ENCODE measurements at places on chromosomes 11 and 22.

GRCh38 chr11:108895579-108896480, 231.0 kb downstream of the DDX10 start:
- DNase-seq: no peak

DNA sequence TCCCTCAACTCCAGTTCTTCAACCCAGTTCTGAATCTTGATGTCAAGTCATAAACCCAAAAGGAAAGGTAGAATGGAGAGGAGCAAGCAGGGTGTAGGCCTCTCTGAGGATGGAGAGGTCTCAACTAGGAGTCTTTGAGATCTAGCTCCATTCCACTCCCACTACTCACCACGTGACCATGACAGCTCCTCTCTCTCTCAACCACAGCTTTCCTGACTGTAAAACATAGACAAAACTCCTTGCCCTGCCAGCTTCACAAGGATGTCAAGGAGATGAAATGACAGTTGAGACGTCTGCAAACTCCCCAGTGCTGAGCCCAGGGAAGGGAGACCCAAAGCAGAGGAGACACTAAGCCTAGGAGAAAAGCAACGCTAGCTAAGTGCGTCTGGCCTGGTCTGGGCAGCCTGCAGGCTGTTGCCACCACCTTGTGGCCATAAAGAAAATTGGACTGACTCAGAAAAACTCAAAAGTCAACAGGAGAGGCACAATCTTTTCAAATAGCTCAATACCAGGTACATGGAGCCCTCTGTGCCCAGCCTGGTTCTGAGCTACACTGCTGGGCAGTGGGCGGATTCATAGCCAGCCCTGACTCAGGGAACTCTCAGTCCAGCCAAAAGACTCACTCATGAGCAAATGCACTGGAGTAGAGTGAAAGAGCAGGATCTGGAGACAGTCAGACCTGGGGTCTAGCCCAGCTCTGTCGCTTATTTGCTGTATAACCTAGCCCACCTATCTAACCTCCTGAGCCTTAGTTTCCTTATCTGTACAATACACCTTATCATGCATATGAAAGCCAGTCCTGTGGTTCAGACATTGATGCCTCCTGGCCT, 3.4 kb downstream of the CLPB start:
- DNase-seq: no peak

GRCh38 chr11:103257360-103257759, 148.1 kb downstream of the DYNC2H1 start:
- DNase-seq: no peak

DNA sequence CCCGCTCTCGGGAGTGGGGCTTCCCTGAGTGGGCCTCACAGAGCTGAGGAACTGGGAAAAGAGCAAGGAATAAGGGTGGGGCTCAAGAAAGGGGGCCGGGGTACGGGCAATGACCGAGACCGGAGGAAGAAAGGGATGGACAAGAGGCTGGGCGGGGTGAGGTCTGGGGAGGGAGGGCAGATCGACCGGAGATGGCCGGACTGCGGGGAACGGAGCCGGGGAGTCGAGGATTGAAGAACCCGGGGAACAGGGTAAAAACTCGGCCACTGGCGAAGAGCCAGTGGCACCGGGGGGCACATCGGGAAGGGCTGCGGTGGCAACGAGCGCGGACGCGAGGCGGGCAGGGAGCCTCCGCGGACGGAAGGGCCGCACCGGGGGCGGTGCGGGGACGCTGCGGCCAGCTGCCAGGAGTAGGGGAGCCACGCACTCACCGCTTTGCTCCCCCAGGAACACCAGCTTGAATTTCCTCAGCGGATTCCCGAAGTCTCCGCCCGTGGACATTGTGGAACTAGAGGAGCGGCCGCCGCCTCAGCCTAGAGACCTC, 667 bp downstream of the RAB6A start:
- DNase-seq: peak; percentile 8

DNA sequence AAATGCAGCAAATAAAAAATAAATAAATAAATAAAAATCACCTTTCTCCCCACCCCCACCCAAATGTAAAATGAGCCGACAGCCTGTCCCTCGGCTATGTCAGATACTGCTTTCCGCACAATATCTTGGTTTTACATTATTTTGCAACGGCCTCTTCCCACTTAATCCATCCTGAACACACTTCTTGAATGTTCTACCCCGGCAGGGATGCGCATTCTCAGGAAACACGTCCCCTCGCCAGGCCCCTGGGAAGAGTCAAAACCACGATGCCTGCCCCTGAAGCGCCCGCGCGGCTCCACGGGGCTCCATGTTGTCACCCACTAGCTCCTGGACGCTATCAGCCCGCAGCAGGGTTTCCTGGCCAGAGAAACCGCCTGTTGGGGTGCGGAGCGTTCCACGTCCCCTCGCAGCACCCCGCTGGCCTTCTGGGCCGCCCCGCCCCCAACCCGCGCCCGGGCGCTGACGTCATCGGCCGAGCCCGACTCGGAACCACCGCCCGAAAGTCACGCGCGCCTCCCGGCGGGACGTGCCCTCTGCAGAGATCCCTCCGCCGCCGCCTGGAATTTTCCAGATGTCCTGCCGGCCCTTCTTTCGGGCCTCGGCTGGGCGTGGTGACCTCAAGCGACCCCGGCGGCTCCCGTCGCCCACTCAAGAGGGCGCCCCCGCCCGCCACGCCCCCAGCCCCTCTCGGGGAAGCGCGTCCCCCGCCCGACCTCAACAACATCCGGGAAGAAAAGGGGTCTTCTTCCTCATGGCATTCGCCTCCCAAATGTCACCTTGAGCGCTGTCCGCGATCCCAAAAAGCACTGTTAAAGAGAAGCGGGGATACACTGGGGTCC, 585 bp upstream of the NEAT1 start:
- peak; percentile 97 for DNase-seq

DNA sequence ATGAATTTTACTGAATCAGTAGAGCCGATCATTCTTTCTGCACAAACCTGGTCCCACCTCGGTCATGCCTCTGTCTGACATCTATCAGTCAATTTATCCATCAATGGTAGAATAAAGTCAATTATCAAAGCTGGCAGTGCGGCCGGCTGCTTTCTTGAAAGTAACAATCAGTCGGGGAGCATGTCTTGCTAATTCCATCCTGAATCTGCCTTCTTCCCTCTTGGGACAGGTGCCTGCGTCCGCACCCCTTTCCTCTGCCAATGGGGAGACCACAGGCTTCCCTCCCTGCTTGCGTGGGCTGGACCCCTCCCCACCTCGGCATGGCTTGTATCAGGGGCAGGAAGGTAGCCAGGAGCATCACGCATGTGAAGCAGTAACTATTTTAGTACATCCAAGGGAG, 962.9 kb downstream of the BRD1 start:
- no peak for DNase-seq

DNA sequence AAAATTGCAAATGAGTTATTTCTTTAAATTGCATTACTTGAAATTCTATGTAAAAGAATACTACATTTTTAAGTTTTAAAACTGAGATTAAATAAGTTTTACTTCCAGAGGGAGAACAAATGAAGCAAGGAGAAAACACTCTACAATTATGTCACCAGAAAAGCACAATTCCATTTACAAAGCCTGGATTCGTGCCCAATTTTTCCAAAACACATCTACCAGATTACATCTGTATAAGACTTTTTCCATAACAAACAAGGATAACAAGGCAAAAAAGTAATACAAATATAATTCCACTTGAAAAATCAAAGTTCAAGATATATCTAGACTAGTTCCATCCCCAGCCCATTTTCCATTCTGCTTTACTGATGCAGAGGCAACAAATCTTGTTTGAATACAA, 40.5 kb downstream of the MTMR2 start:
- DNase-seq: no peak

- no peak for DNase-seq
These were observed 38.5 kb upstream of the APLNR start for GRCh38 chr11:57275582-57275981.

DNA sequence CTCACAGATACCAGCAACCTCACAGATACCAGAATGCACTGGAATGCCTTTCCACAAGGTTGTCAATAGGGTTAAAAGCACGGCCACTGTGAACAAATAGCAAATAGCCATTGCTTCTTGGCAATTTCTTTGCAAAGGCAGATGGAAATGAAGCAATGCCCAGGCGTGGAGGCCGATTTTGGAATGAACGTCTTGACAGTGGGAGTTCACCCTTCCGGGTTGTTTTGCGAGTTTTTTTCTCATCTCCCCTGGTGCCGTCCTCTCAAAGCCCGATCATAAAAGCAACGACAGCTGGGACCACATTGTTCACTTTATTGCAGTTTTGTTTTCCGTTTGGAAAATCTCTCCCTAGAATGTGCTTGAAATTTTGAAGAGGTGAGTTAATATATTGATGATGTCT, 38.0 kb upstream of the CD82 start:
- no peak for DNase-seq

DNA sequence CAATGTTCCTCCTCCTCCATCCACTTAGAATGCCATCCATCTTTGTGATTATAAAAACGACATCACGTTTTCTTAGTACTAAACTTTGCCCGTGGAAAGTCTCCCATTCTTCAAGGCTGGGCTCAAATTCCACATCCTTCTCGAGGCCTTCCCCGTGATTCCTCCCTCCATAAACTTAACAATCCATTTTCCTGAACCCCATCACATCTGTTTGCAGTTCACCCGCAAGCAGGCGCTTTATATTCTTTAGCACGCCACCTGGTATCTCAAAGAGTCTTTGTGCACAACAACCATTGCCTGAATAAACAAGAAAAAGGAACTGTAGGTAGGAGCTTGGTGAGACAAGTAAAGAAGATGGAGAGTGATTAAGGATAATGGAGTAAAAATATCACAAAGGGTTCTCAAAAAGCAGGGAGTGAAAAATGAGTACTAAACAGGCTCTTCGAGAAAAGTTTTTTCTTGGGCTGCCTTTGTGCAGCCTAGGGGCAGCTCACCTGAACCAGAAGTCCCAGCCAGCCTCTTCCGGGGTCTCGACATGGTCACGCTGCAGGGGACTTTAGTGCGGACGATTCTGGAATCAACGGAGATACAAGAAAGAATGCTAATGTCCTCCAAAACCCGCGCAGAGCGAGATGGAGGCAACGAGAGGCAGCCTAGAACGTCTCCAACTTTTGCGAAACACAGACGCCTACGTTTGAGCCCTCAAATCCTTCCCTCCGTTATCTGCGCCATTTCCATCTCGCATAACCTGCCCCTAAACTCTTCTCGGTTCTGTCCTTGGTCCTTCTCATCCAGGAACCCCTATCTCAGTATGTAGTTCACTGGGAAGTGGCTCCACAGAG, 585 bp downstream of the THYN1 start:
- DNase-seq: no peak

- no peak for DNase-seq
These were observed 66.5 kb downstream of the BMAL1 start for GRCh38 chr11:13343931-13344717.

DNA sequence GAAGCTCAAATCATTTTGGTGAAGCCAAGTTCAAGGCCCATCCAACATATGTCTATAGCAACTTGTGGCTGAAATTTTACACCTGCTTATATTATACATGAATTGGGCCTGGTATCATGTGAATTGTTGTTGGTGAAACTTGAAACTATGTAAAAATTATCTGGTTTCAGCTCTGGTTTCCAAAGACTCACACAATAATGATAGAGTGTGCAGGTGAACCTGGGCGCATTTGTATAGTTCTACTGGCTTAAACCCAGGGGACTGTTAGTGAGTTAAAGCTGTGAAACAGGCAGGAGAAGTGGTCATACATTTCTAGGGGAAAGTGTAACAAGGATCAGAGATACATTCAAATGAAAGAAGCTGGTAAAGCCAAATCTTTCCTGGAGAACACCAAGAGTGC, 627.3 kb downstream of the METTL15 start:
- DNase-seq: no peak

DNA sequence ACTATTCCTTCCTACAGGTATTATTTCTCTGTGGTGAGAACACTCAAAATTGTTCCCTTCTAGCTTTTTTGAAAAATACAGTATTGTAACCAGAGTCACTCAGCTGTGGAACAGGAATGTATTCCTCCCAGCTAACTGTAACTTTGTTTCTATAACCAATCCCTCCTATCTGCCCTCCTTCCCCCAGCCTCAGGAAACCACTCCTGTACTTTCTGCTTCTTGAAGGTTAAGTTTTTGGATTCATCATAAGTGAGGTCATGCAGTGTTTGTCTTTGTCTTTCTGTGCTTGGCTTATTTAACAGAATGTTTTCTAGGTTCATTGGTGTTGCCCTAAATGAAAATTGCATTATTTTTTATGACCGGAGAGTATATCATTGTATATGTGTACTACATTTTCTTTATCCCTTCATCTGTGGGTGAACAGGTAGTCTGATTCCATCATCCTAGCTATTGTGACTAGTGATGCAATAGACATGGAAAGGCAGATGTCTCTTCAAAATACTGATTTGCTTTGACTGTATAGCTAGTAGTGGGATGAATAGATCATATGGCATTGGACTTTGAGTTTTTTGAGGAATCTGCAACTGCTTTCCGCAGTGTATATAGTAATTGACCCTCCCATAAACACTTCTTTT, 112.9 kb upstream of the GRK3 start:
- no peak for DNase-seq

- no peak for DNase-seq
These were observed 24.8 kb downstream of the APOL1 start for GRCh38 chr22:36277482-36278291.

DNA sequence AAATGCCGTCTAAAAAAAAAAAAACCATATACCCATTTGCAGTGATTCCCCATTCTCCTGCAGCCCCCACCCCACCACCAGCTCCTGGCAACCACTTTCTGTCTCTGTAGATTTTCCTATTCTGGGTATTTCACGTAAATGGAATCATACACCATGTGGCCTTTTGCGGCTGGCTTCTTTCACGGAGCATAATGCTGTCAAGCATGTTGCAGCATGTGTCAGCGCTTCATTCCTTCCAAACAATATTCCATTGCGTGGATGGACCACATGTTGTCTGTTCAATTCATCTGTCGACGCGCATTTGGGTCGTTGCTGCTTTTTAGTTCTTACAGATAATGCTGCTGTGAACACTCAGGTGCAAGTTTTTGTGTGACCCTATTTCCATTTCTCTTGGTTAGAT, 14.8 kb upstream of the EMID1 start:
- DNase-seq: no peak

- no peak for DNase-seq
These were observed 96.5 kb downstream of the EXT2 start for GRCh38 chr11:44192017-44192385.

DNA sequence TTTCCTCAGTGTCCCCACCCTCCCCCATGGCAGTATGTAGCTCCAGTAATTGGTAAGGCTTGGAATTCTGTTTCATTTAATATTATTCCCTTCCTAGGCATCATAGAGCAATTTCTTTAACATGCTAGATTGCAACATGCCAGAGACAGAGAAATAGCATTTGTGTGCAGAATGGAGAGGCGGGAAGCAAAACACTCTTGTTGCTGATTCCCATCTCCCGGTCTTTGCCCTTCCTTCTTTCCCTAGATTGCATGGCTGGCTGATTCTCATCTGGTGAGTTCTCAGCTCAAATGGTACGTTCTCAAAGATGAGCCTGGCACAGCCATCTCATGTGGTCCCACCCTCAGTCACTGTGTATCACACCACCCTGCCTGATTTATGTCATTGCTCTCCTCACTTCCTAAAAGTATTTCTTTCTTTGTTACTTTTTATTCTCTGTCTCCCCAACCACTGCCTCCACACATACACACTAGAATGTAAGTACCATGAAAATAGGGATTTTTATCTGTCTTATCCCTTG, 66.9 kb downstream of the ARFGAP2 start:
- DNase-seq: no peak

- DNase-seq: peak; percentile 72
These were observed 632 bp downstream of the AP5B1 start for GRCh38 chr11:65779919-65780769.

GRCh38 chr22:26825960-26826935, 168.9 kb downstream of the MIAT start:
- DNase-seq: no peak

- DNase-seq: no peak
These were observed 8.6 kb downstream of the SC5D start for GRCh38 chr11:121300972-121301699.

GRCh38 chr11:74673693-74674360, 57.4 kb downstream of the CHRDL2 start:
- no peak for DNase-seq

Measured in gastrocnemius medialis (tissue), 4 donors.